Activated naive CD4-positive, alpha-beta T cell (primary cell): ENCODE measurements at places on chromosomes 6 and 20.

GRCh38 chr6:129884211-129884610, 23.1 kb upstream of the TMEM244 start:
- DNase-seq, result no peak

- no peak for DNase-seq
Observed at GRCh38 chr20:46071573-46071972, 18.2 kb downstream of the NCOA5 start.

- DNase-seq, result no peak
Observed at GRCh38 chr6:132322398-132322797, 78.9 kb downstream of the MOXD1 start.

DNA sequence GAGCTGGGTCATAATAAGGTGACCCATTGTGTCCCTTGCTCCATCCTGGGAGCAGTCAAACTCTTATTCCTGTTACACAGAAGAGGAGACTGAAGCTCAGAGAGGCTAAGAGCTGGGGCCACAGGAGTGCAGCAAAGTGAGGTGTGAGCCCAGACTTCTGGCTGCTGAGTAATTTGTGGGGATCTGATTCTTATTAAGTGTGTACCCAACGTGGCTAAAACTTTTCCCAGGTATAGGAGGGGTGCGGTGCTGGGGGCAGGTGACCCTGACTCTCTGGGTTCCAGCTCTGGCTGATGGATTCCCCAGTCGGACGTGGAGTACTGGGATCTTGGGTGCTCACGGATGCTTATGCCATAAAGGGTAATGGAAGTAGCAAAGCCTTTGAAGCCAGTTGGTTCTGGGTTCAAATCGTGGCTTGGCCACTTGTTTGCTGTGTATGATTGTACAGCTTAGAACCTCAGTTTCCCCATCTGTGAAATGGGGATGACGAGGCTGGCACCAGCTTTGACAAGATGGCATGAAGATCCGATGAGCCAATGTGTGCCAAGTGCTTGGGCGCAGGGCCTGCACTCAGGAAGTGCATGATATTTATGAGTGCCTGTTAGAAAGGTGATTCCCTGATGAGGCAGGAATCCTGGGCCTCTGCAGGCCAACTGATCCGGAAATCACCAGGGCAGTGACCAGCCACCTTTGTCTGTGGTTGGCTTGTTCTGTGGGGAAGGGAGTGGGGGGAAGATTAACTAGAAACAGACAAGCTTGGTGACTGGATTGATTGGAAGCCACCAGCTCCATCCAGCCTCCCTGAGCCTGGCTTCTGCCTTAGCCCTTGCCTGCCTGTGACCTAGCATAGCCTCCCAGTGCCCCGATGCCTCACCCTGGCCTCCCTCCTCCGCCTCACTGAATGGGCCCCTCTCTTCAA, 6.0 kb downstream of the SRC start:
- DNase-seq, result no peak

GRCh38 chr20:33554914-33555420, 65.1 kb downstream of the CBFA2T2 start:
- DNase-seq, result no peak

- no peak for DNase-seq
Observed at GRCh38 chr6:7424967-7425807, 35.6 kb downstream of the RIOK1 start.

DNA sequence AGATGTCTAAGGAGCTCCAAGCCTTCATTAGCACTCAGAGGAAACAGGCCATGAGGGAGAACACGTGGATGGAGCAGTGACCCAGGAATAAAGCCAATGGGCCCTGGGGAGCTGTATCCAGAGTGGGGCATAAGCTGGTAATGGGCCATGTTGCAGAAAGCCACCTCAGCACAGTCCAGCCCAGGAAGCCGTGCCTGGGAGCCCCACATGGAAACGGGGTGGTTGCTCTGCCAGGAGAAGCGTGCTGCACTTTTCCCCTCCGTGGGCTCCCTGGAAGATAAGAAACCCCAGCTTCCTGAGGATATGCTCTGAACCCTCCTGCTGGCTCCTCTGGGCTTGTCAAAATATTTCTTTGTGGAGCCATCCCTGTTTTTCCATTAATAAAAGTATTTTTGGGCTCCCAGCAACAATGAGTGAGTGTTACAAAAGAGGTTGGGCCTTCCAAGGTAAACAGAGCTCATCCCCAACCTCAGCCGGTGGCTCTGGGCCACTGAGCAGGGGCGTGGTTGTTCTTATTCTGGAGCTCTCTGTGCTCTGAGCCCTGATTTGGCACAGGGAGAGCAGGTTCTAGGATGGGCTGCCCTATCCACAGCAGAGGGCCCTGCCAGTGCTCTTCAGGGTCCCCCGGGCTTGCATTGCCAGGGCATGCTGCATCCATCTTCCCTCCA, 31.2 kb upstream of the NFATC2 start:
- DNase-seq, result no peak

DNA sequence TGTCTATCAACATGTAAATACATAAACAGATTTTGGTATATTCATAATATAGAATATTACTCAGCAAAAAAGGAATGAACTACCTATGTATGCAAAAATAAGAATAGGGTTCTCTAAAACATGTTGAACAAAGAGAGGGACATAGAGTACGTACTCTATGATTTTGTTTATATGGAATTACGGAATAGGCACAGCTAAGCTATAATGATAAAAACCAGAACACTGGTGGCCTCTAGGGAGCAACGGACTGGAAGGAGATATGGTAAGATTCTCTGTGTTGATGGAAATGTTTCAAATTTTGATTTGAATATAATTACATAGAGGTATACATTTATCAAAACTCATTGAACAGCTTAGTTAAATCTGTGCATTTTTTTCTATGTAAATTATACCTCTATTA, 19.6 kb downstream of the ADGRG6 start:
- DNase-seq, result no peak

DNA sequence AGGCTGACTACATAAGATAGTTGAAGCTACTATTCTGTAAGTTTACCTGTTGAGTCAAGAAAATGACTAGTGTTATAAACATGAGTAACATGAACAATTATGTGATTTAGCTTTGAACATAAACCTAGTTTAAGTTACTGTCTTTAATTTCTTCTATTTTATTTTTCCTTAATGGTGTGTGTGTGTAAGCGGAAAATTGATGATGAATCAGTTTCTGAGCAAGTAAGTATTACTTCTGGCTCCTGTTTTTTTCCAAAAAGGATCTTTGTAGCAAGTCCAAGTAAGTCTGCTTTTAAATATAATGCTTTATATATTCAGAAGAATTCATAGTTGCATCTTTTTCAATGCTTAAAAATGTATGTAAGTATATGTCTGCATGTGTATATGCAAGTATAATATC, 786.8 kb downstream of the EYS start:
- DNase-seq, result no peak

DNA sequence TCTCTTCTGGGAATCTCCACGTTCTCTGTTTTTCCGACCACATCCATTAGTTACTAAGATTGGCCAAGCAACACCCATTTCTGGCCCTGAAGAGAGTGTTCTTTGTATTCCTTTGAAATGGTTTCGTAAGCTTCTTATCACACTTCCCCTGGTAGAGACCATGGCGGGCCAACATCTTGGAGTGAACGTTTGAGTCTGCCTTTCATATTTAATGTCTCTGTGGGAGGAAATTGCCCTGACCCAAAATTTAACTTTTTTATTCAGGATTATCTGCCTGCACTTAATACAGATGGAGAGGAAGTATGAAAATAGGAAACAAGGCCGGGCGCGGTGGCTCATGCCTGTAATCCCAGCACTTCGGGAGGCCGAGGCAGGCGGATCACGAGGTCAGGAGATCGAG, 177.0 kb upstream of the SNX9 start:
- DNase-seq, result no peak

DNA sequence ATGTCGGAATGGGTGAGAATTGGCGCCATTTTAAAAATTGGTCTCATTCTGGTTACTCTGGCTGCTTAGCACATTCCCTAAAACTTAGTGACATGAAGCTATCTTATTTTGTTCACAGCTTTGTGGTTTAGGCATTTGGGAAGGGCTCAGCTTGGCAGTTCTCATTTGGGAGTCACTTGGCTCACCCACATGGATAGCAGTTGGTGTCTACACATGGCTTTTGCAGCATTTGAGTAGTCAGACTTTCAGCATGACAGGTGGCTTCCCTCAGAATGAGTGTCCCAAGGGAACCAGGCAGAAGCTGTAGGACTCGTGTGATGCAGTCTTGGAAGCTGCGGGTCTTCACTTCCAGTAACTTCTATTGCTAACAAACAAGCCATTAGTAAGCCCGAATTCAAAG, 64.6 kb downstream of the UST start:
- DNase-seq, result no peak

GRCh38 chr6:45445364-45445748, 67.6 kb upstream of the SUPT3H start:
- no peak for DNase-seq

DNA sequence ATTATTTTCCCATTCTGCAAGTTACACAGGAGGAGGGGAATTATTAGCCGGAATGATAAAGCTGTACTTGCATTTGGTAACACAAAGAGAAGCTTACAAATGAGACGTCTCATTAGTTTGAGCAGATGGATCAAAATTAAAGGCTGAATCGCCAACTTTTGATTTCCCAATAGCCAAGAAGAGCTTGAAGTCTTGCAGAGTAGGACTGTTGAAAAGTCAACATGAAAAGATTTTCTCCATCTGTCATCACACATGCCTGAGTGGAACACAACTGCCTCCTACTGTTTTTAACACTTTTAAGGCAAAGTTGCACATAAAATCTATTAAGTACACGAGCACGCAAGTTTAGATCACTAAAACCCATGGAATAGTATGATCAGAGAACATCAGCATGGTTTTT, 176.2 kb downstream of the ASCC3 start:
- no peak for DNase-seq

- DNase-seq, result no peak
Observed at GRCh38 chr6:108916026-108916686, 67.9 kb downstream of the ARMC2 start.

DNA sequence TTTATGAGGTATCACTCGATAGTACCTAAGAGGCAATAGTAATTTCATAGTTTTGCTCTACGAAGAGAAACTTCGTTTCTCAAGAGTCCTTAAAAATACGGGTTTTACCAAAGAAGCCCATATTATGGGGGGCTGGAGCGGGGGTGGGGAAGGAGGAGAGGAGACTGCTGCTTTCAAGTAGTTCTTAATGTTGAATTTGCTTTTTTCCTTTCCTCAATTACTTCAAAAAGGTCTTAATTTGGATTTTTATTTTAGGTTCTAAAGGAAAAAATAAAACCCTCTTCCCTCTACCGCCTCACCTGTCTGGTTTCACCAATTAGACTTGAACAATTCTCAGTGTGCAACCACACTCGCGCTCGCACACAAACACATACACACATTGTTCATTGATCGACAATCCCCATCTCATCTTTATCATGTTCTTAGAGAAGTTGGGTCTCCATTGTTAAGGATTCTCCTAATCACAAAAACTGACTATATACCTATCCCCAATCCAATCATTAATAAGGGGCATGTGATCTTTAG, 97.2 kb downstream of the HFE start:
- DNase-seq, result no peak

DNA sequence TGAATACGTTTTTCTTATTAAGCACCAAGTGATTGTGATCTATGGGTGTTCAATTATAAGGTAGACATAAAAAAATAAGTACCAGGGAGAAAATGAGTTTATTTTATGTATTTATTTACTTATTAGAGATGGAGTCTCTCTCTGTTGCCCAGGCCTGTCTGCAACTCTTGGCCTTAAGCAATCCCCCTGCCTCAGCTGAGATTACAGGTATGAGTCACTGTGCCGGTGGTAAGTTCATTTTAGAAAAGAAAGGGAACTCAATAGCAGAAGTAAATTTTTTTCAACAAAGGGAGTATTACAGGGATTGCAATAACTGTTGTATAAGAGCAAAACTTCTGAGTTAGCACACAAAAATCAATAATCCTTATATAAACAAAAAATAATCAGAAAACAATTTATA, 98.7 kb upstream of the FUT9 start:
- DNase-seq, result peak; percentile 13

GRCh38 chr20:44642203-44643153, 9.0 kb downstream of the ADA start:
- no peak for DNase-seq

DNA sequence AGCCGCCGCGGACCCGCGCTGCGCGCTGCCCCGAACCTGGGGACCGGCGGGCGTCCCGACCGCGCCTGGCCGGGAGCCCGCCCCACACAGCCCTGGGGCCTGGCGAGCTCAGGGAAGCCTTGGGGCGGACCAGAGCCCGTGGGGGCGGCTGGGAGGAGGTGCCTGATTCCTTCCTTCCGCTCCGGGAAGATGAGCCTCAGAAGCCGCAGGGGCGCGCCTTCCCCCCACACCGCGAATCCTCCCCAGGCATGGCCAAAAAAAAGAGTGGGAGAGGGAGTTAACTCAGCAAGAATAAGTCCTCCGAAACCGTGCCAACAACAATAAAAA, at the start of gene CBLN4:
CBLN4 (minus strand) TSS at position 131 of the 327 bp plus-strand sequence. CDS start 1,348 bp downstream, outside the sequence.
- DNase-seq, result no peak

- no peak for DNase-seq
Observed at GRCh38 chr6:149754548-149754947, 5.0 kb downstream of the PCMT1 start.

GRCh38 chr6:20403766-20404640, 2.3 kb downstream of the E2F3 start:
- peak; percentile 40 for DNase-seq

DNA sequence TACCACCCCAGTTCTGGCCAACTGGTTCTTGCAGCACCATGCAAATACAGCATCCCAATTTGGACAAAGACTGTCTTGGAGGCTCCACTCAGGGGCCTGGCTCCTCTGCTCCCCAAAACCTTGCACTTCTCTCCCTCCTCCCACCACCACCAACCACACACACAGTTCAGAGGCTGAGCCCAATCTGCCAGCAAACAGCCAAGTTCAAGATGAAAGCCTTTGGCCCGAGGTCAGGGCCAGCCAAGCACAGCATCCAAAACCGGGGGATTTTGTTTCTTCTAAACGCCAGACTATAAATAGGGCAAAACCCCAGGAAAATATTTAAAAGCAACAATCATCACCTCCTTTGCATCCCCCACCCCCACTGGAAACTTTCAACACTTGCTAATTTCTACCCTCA, 5.7 kb downstream of the KCNK5 start:
- DNase-seq, result no peak

DNA sequence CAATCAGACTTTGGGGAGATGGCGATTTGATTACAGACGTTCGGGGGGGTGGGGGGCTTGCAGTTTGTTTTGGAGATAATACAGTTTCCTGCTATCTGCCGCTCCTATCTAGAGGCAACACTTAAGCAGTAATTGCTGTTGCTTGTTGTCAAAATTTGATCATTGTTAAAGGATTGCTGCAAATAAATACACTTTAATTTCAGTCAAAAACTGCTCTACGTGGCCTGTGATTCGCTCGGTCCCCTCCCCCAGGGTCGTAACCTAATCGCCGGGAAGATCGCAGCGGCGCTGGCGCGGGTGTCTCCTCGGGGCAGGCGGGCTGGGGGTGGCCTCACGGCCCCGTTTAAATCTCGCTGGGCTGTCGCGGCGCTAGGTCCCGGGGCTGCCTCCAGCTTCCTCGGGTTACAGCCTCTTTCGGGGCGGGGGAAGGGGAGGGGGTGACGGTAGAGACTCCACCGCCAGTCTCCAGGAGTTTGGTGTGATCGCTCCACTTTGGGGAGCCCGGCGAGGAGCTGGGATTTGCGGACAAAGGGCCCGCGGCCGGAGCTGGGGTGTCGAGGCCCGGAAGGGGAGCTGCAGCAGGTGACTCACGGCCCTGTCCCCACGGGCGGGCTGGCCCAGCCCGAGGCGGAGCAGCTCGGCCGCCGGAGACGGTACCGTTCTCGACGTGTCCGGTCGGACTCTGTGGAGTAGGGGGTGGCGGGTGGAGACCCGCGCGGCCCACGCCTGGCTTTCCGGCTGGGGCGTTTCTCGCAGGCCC, 4.2 kb downstream of the FOXC1 start:
- DNase-seq, result no peak
